ENCODE measurements at places on chromosomes 13 and 19.

- DNase-seq: no peak
Observed at GRCh38 chr19:10643172-10643967, 10.8 kb upstream of the ILF3 start.

DNA sequence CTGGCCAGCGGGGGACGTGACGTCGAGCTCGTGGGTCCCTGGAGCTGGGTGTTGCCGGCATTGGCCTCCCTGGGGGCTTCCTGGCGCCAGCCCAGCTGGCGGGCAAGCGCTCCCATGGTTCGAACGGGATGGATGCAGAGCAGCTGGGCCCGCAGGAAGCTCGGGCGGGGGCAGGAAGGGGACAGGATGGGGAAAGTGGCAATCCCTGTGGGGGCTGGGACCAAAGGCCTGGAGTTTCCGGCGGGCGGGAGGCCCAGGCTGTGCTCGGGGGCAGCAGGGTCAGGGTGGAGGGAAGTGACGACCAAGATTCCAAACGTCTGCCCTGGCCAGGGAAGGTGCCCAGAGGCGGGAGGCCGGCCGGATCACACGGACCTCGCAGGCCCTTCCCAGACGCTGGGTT, 19.3 kb downstream of the PALM start:
- DNase-seq: peak; percentile 85

DNA sequence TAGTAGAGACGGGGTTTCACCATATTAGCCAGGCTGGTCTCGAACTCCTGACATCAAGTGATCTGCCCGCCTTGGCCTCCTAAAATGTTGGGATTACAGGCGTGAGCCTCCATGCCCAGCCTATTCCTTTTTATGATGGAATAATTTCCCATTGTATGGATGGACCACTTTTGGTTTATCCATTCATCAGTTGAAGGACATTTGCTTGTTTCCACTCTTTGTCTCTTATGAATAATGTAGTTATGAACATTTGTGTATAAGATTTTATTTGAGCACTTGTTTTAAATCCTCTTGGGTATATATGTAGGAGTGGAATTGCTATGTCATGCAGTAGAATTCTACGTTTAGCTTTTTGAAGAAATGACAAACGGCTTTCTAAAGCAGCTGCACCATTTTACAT, 23.3 kb downstream of the FBXO27 start:
- DNase-seq: no peak

DNA sequence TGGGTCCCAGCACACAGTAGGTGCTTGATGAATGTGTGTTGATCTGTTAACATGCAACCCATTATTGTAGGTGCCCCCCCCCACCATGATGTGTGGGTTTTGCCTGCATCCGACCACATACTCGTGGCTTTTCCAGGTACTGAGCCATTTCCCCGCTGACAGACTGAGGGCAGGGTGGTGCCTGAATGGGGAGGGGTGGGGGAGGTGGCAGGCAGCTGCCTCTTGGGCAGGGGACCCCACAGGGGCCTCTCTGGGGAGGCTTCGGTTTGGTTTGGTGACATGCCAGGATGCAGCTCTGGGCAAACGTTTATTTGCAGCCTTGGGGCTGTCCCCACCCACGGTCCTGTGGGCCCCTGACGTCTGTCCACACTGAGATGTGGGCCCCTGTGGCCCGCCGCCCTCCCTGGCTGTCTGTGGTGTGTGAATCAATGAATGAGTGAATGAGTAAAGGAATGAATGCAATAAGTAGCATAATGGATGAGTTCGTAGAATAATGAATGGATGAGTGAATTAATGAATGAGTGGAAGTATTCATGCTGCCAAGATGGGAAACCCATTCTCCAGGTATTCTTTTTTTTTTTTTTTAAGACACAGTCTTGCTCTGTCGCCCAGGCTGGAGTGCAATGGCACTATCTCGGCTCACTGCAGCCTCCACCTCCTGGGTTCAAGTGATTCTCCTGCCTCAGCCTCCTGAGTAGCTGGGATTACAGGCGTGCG, 9.0 kb upstream of the JUND start:
- DNase-seq: peak; percentile 60

All from SJCRH30 (cell line).